ENCODE measurements at places on chromosomes 12 and 14.

DNA sequence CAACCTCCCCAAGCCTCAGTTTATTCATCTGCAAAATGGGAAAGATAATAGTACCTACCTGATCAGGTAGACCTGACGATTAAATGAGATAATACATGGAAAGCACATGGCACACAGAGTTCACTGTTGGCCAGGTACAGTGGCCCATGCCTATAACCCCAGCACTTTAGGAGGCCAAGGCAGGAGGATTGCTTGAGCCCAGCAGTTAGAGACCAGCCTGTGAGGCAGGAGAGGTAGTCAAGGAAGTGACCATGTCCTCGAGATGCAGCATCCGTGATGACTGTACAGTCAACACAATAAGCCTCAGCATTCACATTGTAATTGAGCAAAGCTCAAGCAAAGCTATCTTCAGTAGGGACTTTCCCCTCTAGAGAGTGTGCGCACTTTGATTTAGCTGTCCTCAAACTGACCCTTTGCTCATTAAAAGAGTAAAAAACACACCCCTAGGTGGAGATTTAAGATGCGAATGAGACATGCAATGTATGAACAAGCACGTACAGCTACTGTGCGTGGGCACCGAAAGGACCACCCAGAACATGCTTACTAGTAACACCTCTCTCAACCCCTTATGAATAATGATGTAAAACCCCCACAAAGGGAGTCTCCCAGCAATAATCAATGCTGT lies 9.9 kb downstream of the ISCU start:
- DNase-seq: no peak

DNA sequence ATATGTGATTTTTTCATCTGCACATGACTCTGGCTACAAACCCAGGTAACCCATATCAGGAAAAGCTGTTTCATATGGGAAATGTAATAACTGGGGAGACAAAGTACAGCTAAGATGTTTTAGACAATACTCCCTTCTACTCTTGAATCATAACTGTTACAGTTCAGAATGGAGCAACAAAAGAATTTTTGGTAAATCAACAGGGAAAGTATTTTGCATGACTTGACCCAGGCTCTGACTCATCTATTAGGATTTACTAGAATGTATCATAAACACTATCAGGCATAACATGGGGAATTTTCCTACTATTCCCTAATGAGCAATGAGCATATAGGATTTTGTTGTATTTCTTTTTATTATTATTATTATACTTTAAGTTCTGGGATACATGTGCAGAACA lies 553.0 kb downstream of the SLC16A7 start:
- no peak for DNase-seq

- peak; percentile 14 for DNase-seq
Observed at GRCh38 chr12:117587631-117588287, 226.3 kb upstream of the NOS1 start.

- peak; percentile 2 for DNase-seq
Observed at GRCh38 chr12:69534389-69534822, 50.9 kb upstream of the CCT2 start.

DNA sequence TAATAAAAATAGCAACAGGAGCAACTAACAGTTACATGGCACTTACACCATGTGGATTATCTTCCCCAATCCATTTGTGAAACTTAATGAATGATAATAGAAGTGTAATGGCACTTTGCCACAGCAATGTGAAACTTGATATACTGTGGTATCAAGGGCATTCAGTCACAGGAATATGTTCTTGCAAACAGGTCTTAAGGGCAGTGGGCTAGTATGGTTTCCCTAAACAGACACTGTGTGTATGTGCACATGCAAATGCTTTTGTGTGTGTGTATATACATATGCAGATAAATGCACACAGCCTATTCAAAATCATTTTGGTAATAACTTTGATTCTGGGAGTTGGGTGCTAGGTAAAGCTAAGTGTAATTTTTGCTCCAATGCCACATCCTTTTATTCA lies 26.2 kb upstream of the ARHGAP5 start:
- no peak for DNase-seq

DNA sequence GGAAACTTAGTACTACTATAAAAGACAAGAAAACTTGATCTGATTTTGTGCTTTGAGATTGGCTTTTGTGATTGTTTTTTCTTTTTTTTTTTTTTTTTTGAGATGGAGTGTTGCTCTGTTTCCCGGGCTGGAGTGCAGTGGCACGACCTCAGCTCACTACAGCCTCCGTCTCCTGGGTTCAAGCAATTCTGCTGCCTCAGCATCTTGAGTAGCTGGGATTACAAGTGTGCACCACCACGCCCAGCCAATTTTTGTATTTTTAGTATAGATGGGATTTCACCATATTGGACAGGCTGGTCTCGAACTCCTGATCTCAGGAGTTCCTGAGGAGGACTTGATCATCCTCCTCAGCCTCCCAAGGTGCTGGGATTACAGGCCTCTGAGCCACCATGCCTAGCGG lies 26.4 kb downstream of the AEBP2 start:
- no peak for DNase-seq

DNA sequence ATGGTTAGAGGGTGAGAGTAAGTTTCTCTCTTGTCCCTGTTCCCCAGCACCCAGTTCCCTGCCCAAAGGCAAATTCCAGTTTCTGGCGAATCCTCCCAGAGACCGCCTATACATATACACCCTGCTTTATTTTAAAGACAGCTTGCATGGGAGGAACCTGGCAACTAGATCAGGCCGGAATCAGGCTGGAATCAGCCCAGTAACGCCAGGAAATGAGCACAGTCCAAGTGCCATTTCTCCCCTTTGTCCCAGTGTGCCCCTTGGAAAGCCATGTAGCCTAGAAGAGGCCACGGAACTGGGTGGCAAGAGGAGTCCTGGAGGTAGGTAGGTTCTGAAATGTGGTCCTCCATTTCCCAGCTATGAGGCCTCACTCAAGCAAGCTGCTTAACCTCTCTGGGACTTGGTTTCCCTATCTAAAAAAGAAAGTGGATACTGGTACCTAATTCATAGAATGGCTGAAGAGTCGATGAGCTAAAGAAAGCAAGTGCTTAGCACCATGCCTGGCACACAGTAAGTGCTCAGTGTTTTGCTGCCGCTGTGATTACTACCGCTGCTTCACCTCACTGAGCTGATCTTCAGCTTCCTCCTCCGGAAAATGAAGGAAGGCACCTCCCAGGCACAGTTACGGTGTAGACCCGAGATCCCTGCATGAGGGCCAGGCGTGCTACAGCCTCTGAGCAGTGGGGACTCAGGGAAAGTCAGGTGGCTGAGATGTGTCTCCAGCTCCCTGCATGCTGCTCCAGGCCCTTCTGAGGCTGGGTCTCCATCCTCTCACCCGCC lies 36.4 kb downstream of the PITPNM2 start:
- DNase-seq: no peak

DNA sequence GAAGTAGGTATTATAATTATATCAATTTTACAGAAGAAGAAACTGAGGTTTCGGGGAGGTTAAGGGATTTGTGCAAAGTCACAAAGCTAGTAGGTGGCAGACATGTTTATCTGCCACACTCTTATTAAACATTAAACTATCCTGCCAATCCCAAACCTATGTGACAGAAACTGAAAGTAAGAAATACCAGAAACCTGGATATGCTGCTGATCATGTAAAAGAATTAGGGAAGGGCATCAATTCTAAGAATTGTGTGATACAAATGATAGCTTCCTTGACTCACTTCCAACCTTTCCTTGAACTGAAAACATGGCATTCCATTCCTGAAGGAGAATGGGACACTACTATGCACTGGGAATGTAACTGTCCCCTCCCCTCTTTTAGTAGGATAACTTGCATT lies 16.9 kb downstream of the TAOK3 start:
- DNase-seq: no peak

DNA sequence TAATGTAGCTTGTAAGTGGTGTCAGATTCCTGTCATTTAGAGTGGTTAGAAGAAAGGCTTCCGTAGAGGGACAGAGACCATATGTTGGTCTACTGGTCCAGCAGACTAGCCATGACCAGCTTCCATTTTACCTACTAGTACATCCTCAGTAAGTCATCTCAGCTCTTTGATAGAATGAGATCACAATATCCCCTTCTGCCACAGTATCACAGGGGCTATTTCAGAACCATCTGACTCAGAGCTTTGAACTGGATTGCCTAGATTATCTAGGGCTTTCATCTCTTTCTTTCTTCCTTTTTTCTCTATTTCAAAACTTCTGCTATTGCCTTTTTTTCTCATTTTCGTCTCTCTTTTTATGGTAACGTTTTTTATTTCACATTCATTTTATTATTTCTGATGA lies 4.7 kb downstream of the ZDHHC17 start:
- no peak for DNase-seq

- no peak for DNase-seq
Observed at GRCh38 chr12:77816196-77816595, 14.5 kb upstream of the NAV3 start.
